ENCODE measurements at places on chromosomes 7 and 10.

- no peak for DNase-seq
Measured at GRCh38 chr10:51231754-51232153, 157.5 kb downstream of the PRKG1 start.

- DNase-seq = no peak
Measured at GRCh38 chr10:9015005-9015404, 960.5 kb downstream of the GATA3 start.

GRCh38 chr7:15043931-15044330 lies 141.4 kb upstream of the DGKB start:
- DNase-seq = no peak

DNA sequence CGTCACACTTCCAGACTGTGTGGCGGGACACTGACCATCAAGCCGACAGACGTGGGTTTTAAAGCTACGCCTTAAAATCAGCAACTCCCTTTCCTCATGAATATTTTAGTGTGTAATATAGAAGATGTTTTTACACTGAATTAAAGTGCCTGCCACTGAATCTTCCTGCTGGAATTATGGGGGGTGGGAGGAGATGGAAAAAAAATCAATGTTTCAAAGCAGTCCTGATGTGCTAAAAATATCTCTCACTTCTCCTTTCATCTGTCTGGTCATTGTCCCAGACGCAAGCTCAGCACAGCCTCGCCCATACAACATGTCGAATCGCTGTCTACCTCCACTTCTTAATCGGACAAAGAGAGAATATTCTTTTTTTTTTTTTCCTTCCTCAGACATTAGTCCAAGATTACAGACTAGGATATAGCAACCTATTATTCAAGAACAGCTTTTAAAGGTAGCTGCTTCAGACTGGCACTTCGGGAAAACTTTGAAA lies 165.1 kb upstream of the KLF14 start:
- no peak for DNase-seq

Measured in activated CD8-positive, alpha-beta memory T cell treated with anti-CD3 and anti-CD28 coated beads for 1 hour (primary cell).